CD4-positive, CD25-positive, alpha-beta regulatory T cell (primary cell): ENCODE measurements at places on chromosomes 2 and 18. TPM values are rescaled to one million over a fixed set of nuclear protein-coding genes. Genes with fewer than 3 reads are reported as not detected.
A peak's percentile ranks its signal among the peaks of the same experiment; 100 is the strongest.

DNA sequence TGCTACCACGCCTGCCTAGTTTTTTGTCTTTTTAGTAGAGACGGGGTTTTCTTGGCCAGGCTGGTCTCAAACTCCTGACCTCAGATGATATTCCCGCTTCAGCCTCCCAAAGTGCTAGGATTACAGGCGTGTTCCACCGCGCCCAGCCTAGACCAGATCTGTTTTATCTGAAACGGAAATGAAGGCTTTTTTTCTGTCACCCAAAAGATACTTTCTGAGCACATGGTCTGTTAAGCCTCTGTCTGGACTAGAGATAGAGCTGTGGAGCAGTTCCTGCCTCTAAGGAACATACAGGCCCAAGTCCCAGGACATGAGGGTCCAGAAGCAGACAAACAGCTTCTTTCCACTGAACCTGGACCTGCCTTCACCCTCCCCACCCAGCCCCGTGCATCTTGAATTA lies 43.6 kb upstream of the PTMA start:
- DNase-seq, result no peak

DNA sequence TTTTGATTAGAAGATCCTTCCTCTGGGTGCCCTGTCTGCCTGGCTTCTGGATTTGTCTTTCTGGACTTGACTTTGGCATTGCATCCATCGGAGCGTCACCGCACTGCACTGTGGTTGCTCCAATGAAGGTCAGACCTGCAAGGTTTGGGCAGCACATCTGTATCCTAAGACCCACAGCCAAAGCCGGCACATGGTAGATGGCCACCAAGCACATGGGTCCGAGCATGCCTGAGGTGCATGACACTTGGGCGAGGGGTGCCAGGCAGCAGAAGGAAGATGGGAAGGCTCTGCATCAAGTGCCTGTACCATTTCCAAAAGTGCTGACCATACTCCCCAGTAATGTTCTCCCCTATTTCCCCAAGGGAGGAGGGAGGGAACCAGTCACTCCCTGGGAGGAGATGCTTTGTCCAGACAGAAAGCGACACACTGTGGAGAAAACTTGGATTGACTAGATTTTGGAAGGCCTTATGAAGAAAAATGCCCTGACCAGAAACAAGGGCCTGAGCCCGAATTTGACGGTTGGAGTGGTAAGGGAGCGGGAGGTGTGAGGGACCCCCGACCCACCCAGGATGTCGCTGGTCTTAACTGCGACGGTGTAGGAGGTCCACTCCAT lies 149.9 kb downstream of the LOXHD1 start:
- DNase-seq, result no peak

DNA sequence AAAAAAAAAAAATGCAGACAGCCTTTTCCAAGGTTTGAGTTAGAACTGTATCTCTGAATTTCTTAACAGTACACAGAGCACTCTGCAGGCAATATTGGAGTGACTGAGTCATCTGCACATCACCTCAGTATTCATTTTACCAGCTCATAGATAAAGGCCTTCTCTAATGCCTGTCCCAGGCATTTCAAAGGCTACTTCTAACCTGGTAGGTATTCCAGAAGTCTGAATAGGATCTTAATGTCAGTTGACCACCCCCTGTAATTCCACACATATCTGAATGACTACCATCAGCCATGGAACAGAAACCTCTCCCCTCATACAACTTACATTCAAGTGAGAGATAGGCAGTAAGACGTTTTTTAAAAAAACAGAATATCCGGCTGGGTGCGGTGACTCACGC lies 9.0 kb downstream of the METTL21A start:
- no peak for DNase-seq

- no peak for DNase-seq
Observed at GRCh38 chr2:76391678-76392077, 681.0 kb upstream of the GCFC2 start.

- DNase-seq, result no peak
Observed at GRCh38 chr2:54504866-54505265, 48.7 kb downstream of the SPTBN1 start.

- no peak for DNase-seq
Observed at GRCh38 chr2:225999692-226000091, 600.2 kb downstream of the NYAP2 start.

- DNase-seq, result no peak
Observed at GRCh38 chr2:10535703-10536102, 87.6 kb upstream of the ODC1 start.

DNA sequence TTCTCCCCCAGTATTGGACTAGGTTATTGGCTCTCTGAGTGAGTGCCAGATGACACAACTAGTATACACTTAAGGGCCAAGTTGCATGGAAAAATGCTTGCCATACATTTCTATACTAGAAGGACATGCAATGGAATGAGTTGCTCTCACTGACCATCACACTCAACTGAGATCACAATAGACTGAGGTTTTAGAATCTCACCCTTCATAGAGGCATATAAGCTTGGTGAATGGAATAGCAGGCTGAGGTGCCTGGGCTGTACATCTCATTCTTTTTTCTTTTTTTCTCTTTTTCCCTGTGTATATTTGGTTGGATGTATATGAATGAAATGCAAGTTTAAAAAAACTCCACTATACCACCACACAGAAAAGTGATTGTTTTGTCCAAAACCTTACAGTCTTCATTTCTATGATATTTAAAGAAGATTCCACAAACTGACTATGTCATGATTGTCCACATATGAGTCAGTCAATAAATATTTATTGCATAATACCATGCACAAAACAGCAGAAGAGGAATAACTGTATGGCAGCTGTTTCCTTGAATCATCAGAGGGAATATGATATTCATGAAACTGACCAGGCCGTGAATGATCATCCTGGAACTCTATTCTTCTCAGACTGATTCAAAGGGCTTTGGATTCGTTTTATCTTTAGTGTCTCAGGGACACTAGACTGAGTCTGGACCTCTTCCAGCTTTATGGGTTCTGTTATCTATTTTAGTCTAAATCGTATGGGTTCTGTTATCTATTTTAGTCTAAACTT lies 122.6 kb upstream of the STK17B start:
- DNase-seq, result no peak

GRCh38 chr2:9782197-9782719 lies 61.0 kb upstream of the TAF1B start:
- peak; percentile 95 for DNase-seq

DNA sequence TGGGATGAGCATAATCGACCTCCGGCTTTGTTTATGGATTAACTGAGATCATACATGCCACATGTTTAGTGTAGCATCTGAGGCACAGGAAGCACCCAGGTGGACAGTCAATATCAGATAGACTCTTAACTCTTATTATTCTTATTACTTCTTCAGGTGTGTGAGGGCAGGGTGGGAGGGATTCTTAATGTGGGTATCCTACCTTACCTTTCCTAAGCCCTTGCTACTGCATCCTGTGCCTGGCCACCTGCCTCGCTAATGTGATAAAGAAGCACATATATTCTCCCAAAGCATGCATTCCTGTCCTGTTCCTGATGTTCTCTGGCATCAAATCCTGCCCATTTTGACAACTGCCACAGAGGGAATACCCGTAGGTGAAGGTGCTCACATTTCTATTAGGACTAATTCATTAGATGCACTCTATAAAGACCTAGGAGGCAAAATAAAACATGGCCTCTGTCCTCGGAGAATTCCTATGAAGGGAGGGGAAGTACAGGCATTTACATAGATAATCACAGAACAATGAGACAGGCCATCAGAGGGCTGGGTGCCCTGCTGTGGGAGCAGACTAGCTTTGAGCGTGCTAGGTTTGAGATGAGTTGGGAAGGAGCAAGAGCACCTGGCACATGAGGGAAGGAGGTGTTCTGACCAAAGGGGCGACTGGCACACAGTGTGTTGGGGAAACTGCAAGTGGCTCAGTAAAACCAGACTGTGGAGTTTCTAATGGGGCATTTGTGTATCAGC lies 19.5 kb upstream of the CELF4 start:
- DNase-seq, result no peak

DNA sequence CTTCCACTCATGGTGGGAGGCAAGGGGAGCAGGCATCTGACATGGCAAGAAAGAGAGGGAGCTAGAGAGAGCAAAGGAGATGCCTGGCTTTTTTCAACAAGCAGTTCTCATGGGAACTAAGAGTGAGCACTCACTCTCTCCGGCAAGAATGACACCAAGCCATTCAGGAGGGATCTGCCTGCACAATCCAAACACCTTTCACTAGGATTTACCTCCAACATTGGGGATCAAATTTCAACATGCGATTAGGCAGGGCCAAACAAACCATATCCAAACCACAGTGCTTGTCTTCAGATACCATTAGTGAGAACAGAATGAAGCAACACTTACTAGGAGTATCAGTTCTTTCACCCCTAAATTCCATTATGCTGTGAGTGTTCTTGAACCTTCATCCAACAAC lies 77.3 kb downstream of the FIGN start:
- DNase-seq, result no peak

- no peak for DNase-seq
Observed at GRCh38 chr2:222907790-222908441, 47.1 kb downstream of the ACSL3 start.

DNA sequence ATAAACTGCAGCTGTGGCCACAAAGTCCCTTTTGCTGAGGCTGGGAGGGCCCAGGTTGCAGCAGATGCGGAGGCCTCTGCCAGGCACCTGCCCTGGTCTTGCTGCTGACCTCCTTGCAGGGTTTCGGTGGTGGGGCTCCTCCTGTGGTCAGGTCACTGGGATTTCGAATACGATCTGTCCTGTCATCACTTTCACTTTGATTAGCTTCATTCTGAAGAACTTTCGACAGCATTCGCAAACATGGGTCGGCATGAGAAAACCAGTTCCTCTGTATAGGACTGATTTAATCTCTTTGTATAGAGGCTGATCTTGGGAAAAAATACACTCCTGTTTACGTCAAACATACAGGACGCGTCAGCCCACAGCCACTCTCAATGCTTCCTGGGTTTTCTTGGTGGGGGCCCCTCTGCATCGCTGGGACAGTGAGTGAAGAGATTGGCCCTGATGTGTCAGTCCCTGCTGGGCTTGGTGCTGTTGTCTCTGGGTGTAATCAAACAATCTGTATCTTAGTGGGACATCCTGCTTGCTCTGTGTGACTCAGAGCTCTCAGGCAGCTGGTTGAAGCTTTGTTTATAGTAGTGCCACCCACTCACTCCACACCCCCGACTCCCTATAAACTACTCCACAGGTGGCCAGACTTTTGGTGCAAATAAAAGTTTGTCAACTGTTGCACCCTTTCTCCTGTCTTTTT lies 209.4 kb upstream of the CXCR4 start:
- peak; percentile 73 for DNase-seq

DNA sequence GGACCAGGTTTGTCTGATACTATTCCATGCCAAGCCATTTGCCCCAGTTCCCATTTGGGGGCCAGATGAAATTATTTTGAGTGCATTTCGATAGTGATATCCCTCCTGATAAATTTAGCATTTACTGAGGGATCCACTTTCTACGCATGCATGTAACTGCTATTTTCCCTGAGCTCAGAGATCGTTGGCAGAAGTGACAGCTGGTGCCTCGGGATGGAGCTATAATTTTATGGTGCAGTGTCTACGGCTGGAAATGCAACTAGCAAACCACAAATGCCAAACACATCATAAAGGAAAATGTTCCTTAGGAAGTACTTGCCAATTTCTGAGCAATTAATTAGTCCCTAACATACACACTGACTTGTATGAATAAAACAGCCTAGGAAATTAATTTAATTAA lies 254.8 kb downstream of the SLC8A1 start:
- no peak for DNase-seq

DNA sequence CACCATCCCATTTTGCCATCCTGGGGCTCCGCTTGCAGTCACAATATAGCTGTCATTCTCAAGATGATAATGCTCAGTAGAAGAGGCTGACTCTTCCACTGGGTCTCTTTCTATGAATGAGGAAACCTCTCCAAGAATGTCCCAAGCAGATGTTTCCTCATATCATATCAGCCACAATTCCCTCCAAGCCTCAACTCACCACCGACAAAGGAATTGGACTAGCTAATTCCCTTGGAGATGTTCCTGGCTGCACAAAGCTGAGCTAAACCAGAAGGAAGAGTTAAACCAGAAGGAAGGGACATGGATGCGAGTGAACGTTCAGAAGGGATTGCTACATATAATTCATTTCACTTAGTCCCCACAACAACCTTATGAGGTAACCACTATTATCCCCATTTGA lies 65.0 kb upstream of the NPAS2 start:
- no peak for DNase-seq

GRCh38 chr2:201383136-201383535 lies 26.0 kb upstream of the FLACC1 start:
- DNase-seq, result no peak

DNA sequence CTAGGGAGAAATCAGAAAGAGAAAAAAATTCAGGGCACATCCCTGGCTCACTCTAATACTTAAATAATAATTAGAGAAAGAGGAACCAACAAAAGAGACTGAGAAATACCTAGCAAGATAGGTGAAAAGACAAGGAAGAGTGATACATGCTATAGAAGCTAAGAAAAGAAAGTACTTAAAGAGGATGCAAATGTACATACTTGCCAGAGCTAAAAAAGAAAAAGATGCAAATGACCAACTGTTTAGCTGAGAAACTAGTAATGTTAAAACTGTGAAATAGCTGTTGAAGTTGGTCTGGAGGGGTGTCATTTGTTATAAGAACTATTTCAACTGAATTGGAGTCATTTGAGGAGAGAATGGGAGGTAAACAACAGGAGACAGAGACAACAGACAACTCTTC lies 412.2 kb downstream of the SPAG16 start:
- no peak for DNase-seq

DNA sequence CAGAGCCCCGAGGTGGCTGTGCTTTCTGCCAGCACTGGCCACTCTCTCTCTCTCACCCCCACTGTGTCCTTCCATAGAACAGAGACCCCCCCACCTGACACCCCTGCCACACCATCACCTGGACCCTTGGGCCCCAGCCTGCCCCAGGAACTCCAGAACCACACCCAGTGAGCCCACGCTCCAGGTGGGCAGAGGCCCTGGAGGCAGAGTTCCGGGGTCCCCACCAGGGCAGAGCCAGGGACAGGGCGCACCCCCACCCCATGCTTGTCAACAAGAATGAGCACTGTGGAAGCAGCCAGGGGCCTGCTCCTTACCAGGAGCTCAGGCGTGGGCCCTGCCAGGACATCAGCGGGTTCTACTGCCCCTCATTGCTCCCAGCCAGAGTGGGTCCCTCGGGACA lies 14.6 kb downstream of the PASK start:
- DNase-seq, result no peak

- DNase-seq, result no peak
Observed at GRCh38 chr18:12262748-12263147, 8.6 kb downstream of the CIDEA start.

- no peak for DNase-seq
Observed at GRCh38 chr2:40935349-40935748, 483.5 kb upstream of the SLC8A1 start.

- DNase-seq, result no peak
Observed at GRCh38 chr2:96291751-96292150, 13.6 kb downstream of the SNRNP200 start.

ABCB11 gene
- not detected for polyA plus RNA-seq

EDAR gene
- polyA plus RNA-seq, result 6.7 TPM

NBEAL1 gene
- 6.5 TPM for polyA plus RNA-seq

LHCGR gene
- not detected for polyA plus RNA-seq

ZNF638 gene
- 36.4 TPM for polyA plus RNA-seq

TAF4B gene
- 4.6 TPM for polyA plus RNA-seq

ZNF532 gene
- polyA plus RNA-seq, result 1.6 TPM

TRAPPC12 gene
- polyA plus RNA-seq, result 34.2 TPM

CTAGE1 gene
- polyA plus RNA-seq, result not detected

FAP gene
- polyA plus RNA-seq, result not detected

ITGB6 gene
- polyA plus RNA-seq, result not detected

NEU4 gene
- polyA plus RNA-seq, result not detected
